Tracheal epithelial cell (primary cell): ENCODE measurements at places on chromosomes 5 and 9. TPM values are rescaled to one million over a fixed set of nuclear protein-coding genes. Genes with fewer than 3 reads are reported as not detected.

Gene DNM1
- 2.8 and 6.5 TPM in 2 replicates for total RNA-seq

Gene CCNO
- total RNA-seq, result 1.2 and 7.2 TPM in 2 replicates

Gene DELE1
- total RNA-seq, result 26.9 and 28.0 TPM in 2 replicates

Gene SH3RF2
- total RNA-seq, result 10.9 and 18.6 TPM in 2 replicates

Gene NDUFB6
- total RNA-seq, result 19.2 and 24.8 TPM in 2 replicates

Gene PLAC8L1
- 0.43 TPM in 1 of 2 replicates, not detected in the other for total RNA-seq

Gene GPR21
- total RNA-seq, result 0.48 and 0.64 TPM in 2 replicates

Gene PCDHA10
- total RNA-seq, result under 0.01 and 0.48 TPM in 2 replicates

Gene LSM11
- total RNA-seq, result 3.6 and 4.1 TPM in 2 replicates

Gene LHFPL2
- total RNA-seq, result 37.5 and 38.3 TPM in 2 replicates

Gene MARCHF11
- not detected in 2 replicates for total RNA-seq

Gene OR1J4
- total RNA-seq, result not detected in 2 replicates

Gene RASGRF2
- 0.21 and 1.7 TPM in 2 replicates for total RNA-seq

Gene FAT2
- 88.4 and 139 TPM in 2 replicates for total RNA-seq

Gene CNTNAP3B
- total RNA-seq, result 4.6 and 9.8 TPM in 2 replicates

Gene FOXE1
- total RNA-seq, result 2.1 and 4.1 TPM in 2 replicates

Gene MYMK
- total RNA-seq, result not detected in 2 replicates

Gene BASP1
- total RNA-seq, result 116 and 157 TPM in 2 replicates

Gene GADD45G
- 0.64 TPM in 1 of 2 replicates, not detected in the other for total RNA-seq

Gene LCN12
- total RNA-seq, result 1.2 TPM in 1 of 2 replicates, not detected in the other

Gene TAF1L
- total RNA-seq, result under 0.01 TPM in 2 replicates

Gene IL3
- not detected in 2 replicates for total RNA-seq

Gene OSMR
- total RNA-seq, result 38.8 and 77.6 TPM in 2 replicates

Gene DPM2
- total RNA-seq, result 12.0 and 13.6 TPM in 2 replicates

Gene HEMGN
- total RNA-seq, result not detected in 2 replicates

Gene BTNL8
- total RNA-seq, result 0.24 TPM in 1 of 2 replicates, not detected in the other

Gene CXXC5
- 16.4 and 47.0 TPM in 2 replicates for total RNA-seq

Gene CER1
- total RNA-seq, result not detected in 2 replicates

Gene ZDHHC21
- 5.8 and 7.0 TPM in 2 replicates for total RNA-seq

Gene NUDT2
- total RNA-seq, result 27.0 and 63.5 TPM in 2 replicates

Gene NUTM2F
- not detected in 2 replicates for total RNA-seq

Gene HTR4
- not detected in 2 replicates for total RNA-seq

Gene FOXD1
- 4.1 and 4.9 TPM in 2 replicates for total RNA-seq

Gene ZCCHC10
- 14.0 and 16.0 TPM in 2 replicates for total RNA-seq

Gene KCNV2
- total RNA-seq, result not detected in 2 replicates

Gene LCN15
- under 0.01 TPM in 1 of 2 replicates, not detected in the other for total RNA-seq

Gene CDC25C
- total RNA-seq, result 0.72 TPM in 1 of 2 replicates, not detected in the other

Gene DOCK2
- total RNA-seq, result 11.1 TPM in 1 of 2 replicates, not detected in the other
